Psoas muscle (tissue), 8 donors: ENCODE measurements at places on chromosomes 7 and 10. TPM values are rescaled to one million over a fixed set of nuclear protein-coding genes. Genes with fewer than 3 reads are reported as not detected.

DNA sequence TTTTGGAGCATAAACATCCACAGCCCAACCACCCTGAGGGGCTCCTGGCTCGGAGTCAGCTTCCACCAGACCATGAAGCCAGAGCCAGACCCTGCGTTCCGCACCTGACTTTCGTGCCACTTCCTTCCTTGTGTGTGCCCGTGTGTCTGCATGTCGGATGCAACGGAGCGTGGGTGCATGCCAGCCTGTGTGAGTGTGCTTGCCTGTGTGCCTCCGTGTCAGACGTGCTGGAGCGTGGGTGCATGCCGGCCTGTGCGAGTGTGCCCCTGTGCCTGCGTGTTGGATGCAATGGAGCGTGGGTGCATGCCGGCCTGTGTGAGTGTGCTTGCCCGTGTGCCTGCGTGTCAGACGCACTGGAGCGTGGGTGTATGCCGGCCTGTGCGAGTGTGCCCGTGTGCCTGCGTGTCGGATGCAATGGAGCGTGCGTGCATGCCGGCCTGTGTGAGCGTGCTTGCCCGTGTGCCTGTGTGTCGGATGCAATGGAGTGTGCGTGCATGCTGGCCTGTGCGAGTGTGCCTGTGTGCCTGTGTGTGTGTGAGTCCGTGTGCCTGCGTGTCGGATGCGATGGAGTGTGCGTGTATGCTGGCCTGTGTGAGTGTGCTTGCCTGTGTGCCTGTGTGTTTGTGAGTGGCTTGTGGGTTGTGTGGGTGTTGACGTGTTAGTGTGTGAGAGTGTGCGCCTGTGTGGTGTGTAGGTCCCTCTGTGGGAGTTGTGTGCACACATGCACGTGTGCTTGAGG, 28.1 kb upstream of the KNDC1 start:
- peak; percentile 23 for DNase-seq
- no peaks in the 10 kb centered on the region for H3K27me3 ChIP-seq
- no peak overlapping the region for H3K27ac ChIP-seq
- H3K36me3 ChIP-seq, result no peaks in the 10 kb centered on the region
- no peaks in the 10 kb centered on the region for H3K4me1 ChIP-seq

DNA sequence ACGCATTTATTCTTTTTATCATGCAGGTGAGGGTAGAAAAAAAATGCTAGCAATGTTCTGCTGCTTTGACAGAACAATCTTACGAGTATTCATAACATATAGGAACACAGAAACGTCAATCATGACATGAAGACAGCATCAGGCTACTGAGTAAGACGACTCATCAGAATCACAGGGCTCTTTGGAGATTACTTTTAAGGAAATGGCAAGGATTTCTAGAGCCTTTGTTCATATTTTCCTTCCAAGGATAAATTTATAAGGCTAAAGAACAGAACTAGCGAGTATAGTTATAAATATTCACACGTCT, 39.8 kb upstream of the DNAJC1 start:
- no peak for DNase-seq
- no peak overlapping the region for H3K27ac ChIP-seq
- H3K27me3 ChIP-seq, result peaks cover 2% of the 10 kb centered on the region
- H3K4me3 ChIP-seq, result no peak overlapping the region
- no peaks in the 10 kb centered on the region for H3K36me3 ChIP-seq
- no peaks in the 10 kb centered on the region for H3K4me1 ChIP-seq

DNA sequence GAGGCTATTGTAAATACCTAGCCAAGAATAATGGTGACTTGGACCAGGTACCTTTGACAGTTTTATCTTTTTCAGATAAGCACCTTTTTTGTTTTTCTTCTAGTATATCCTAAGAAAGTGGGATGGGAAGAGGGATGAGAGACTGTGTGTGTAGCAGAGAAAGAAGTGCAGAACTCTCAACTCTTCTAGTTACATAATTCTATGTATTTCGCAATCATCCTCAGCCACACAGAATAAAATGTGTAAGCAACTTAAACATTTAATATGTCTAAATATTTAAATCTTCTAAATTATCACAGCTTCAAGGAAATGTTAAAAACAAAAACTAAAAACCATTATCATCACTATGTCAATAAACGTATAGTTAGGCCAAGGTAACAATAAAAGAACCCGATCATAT, 42.6 kb upstream of the GSAP start:
- H3K36me3 ChIP-seq, result no peaks in the 10 kb centered on the region
- H3K4me1 ChIP-seq, result no peaks in the 10 kb centered on the region
- no peak for DNase-seq
- H3K27ac ChIP-seq, result no peak overlapping the region
- no peaks in the 10 kb centered on the region for H3K27me3 ChIP-seq

DNA sequence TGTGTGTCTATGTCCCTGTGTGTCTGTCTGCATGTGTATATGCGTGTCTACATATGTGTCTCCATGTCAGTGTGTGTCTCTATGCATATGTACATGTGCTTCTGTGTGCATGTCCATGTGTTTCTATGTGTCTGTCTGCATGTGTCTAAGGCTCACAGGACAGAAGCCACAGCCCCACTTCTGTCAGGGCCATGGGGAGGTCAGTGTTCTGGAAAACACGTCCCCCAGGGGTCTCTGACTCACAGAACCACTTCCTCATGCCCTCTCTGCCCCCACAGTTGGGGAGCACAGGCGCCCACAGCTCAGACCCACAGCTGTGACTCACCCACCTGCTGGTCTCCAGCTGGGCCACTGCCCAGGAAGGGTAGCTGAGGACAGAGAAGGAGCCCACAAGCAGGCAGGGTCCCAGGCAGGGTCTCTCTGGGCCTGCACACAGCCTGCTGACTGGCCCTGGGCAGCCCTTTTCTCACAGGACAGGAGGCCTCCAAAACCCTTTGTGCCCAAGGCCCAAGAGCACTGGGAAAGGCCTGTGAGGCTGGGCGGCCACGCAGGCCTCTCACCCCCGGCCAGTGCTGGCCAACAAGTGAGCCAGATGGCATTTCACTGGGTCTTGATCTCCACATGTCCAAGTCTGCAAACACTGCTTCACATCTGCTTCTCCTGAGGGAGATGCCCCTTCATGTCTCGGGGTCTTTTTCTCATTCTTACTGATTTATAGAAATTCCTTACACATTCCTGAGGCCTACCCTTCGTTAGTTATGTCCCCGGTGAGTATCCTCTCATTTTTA, 102.9 kb upstream of the FAM20C start:
- H3K27me3 ChIP-seq, result no peaks in the 10 kb centered on the region
- peak overlapping the region; percentile 5 for H3K27ac ChIP-seq
- peak; percentile 85 for DNase-seq
- no peak overlapping the region for H3K4me3 ChIP-seq

DNA sequence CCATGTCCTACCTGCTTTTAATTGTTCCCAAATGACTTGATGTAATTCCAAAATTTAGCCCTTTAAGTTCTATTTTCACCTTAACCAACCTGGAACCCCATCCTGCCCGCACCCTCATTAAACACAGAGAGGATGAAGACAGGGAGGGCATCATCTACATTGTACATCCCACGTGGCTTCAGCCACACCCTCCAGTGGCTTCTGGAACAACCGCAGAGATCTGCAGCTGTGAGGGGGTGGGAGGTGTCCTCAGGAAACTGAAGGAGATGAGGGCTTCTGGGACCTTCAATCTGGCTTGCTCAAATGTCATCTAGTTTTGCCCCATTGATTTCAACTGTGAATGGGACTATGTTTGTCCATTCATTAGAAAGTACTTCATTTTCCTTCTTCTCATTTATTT, 39.0 kb downstream of the AKR1B1 start:
- peaks cover 1% of the 10 kb centered on the region for H3K27me3 ChIP-seq
- H3K4me3 ChIP-seq, result no peak overlapping the region
- H3K4me1 ChIP-seq, result no peaks in the 10 kb centered on the region
- H3K27ac ChIP-seq, result no peak overlapping the region
- no peak for DNase-seq

- H3K27ac ChIP-seq, result no peak overlapping the region
- H3K4me3 ChIP-seq, result no peak overlapping the region
- H3K27me3 ChIP-seq, result no peaks in the 10 kb centered on the region
Observed at GRCh38 chr7:34493752-34494151, 164.3 kb upstream of the NPSR1 start.

DNA sequence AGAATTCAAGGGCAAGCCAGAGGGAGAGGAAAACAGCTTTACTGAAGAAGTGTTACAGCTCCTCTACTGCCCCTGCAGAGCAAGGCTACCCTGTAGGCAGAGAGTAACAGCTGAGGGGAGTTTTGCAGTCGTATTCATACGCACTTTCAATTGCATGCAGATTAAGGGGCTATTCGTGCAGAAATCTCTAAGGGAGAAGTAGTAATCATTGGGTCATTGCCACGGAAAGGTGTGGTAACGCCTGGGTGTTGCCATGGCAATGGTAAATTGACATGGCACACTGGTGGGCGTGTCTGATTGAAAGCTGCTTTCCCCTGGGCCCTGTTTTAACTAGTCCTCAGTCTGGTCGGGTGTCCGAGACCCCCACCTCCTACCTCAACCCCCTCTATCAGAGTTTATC, 227.2 kb downstream of the NSUN6 start:
- no peaks in the 10 kb centered on the region for H3K4me1 ChIP-seq
- no peak overlapping the region for H3K4me3 ChIP-seq
- H3K27me3 ChIP-seq, result no peaks in the 10 kb centered on the region
- H3K27ac ChIP-seq, result no peak overlapping the region

- no peak for DNase-seq
- no peaks in the 10 kb centered on the region for H3K4me1 ChIP-seq
- no peaks in the 10 kb centered on the region for H3K27me3 ChIP-seq
- no peaks in the 10 kb centered on the region for H3K36me3 ChIP-seq
- H3K4me3 ChIP-seq, result no peak overlapping the region
- H3K27ac ChIP-seq, result no peak overlapping the region
Observed at GRCh38 chr7:76403780-76404494, 5.6 kb downstream of the SSC4D start.

DNA sequence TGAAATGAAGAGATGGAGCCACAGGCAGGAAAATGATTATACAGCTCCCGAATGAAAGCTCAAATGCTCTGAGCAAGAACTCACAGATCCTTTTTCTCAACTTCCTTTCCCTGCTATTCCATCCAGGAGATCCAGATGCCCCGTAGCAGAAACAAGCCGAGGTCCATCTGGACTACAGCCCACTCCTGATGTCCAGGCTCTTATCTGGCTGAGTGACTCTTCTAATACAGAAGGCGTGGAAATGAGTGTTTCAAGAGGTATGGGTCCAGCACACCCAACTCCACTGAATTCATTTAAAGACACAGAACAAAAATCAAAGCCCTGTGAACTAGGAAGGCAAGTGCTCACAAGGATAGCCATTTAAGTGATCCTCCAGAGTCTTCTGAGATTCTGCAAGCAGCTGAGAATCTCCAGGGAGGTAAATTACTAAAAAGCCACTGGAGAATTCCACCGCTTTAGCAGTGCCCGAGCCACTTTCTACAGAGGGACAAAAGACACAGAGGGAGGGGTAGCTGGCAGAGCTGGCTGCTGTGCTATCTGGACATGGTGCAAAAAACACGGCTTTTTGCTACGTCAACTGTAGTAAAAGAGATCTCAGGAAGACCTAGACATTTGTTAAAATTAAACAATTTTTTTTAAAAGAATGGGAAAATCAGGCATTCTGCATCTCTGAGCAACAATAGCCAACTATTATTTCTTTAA, 24.5 kb downstream of the FAM171A1 start:
- H3K4me3 ChIP-seq, result no peak overlapping the region
- no peaks in the 10 kb centered on the region for H3K4me1 ChIP-seq
- no peaks in the 10 kb centered on the region for H3K27me3 ChIP-seq
- no peaks in the 10 kb centered on the region for H3K36me3 ChIP-seq
- no peak for DNase-seq
- no peak overlapping the region for H3K27ac ChIP-seq

Gene VSTM4
- 2.0 TPM for total RNA-seq

- H3K27ac ChIP-seq, result peak within 1 kb of the TSS; percentile 90
- peaks cover 17% of the 10 kb centered on the region for H3K36me3 ChIP-seq
- peak within 1 kb of the TSS; percentile 91 for H3K4me3 ChIP-seq
- peaks cover 9% of the 10 kb centered on the region for H3K4me1 ChIP-seq
- peak; percentile 87 for DNase-seq
- no peaks in the 10 kb centered on the region for H3K27me3 ChIP-seq
Observed at GRCh38 chr7:72924733-72925545, at the start of gene POM121. Gene POM121, plus strand, starts transcription at chr7:72925095. Its CDS starts 27 bp downstream, at chr7:72925122.

Gene WASHC2A
- total RNA-seq, result 16.6 TPM

- H3K27ac ChIP-seq, result no peak overlapping the region
- H3K27me3 ChIP-seq, result no peaks in the 10 kb centered on the region
- no peaks in the 10 kb centered on the region for H3K36me3 ChIP-seq
- H3K4me1 ChIP-seq, result no peaks in the 10 kb centered on the region
- DNase-seq, result no peak
Observed at GRCh38 chr7:16926283-16926682, 44.5 kb upstream of the AGR3 start.

Gene GPR85
- total RNA-seq, result not detected

DNA sequence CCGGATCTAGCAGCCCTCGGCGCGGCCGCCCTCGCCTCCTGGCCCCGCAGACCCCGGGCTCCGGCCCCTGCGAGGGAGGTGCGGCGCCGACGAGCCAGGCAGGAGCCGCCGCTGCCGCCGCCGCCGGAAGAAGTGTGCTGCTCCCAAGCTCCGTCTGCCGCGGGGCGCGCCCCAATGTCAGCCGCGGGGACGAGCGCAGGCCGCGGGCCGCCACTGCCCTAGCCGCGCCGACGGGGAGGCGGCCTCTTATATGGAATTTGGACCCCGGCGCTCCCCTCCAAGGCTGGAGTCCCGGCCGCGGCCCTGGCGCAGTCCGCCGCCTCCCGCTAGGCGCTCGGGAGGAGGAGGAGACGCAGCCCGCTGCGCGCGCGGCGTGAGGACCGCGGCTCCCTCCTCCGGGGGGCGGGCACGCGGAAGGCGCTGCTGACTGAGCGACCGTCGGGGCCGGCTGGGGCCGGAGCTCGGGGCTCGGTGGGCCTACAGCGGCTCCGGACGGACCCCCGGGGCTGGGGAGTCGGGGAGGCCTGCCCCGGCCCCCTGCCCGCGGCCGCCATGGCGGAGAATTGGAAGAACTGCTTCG, at the start of gene TRIM8:
TRIM8 (plus strand) TSS at position 414 of the 580 bp plus-strand sequence; CDS start at position 553, 139 bp downstream.
- H3K4me1 ChIP-seq, result peaks cover 35% of the 10 kb centered on the region
- H3K4me3 ChIP-seq, result peak within 1 kb of the TSS; percentile 94
- H3K27me3 ChIP-seq, result no peaks in the 10 kb centered on the region
- peak within 1 kb of the TSS; percentile 99 for H3K27ac ChIP-seq

GRCh38 chr10:6418613-6419216, 161.4 kb downstream of the PRKCQ start:
- no peaks in the 10 kb centered on the region for H3K4me1 ChIP-seq
- DNase-seq, result no peak
- no peak overlapping the region for H3K4me3 ChIP-seq
- no peaks in the 10 kb centered on the region for H3K27me3 ChIP-seq

Gene ADIRF
- 19.1 TPM for total RNA-seq

DNA sequence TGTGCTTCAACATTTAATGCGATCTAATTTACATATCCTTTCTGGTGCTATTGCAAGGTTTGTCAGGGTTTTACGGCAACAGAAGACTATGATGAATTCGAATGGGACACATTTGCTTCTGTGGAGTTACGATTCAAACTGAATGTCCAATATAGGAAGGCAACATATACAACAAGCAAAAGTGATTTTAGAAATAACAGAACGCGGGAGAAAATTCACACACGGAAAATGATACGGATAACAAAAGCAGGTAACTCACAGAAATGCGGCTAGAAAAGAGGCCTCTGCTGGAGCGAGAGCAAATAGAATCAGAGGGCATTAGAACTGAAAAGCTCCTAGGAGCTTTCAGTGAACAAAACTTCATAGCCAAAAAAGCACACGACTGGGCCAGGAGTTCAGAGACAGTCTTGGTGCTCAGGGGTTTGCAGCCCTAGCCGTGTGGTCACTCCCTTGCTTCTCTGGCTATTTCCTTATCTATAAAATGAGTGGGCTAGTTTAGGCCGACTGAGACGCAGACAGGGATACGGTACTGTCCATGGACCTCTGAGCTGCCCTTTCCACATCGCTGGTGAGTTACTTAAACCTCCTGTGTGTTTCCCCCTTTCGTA, 557 bp upstream of the TAX1BP1 start:
- H3K27ac ChIP-seq, result peak overlapping the region; percentile 100
- H3K27me3 ChIP-seq, result no peaks in the 10 kb centered on the region
- no peak for DNase-seq
- H3K4me3 ChIP-seq, result peak overlapping the region; percentile 94
- H3K4me1 ChIP-seq, result peaks cover 36% of the 10 kb centered on the region
